Activated CD4-positive, alpha-beta T cell treated with anti-CD3 and anti-CD28 coated beads, Interleukin-2, amount 10 ng/mL, durations not matched to agents 24 days and 14 days (primary cell): ENCODE measurements at places on chromosomes 12 and 14. TPM values are rescaled to one million over a fixed set of nuclear protein-coding genes. Genes with fewer than 3 reads are reported as not detected.

The WSB2 gene
- total RNA-seq = 129 and 133 TPM in 2 replicates

The KRT4 gene
- total RNA-seq = not detected in 2 replicates

The SERPINA12 gene
- total RNA-seq = not detected in 2 replicates

The HIP1R gene
- 23.8 and 25.8 TPM in 2 replicates for total RNA-seq

The PTPN6 gene
- 349 and 355 TPM in 2 replicates for total RNA-seq

The PIANP gene
- 0.09 TPM in 1 of 2 replicates, not detected in the other for total RNA-seq

The TDRD9 gene
- 0.12 and 0.19 TPM in 2 replicates for total RNA-seq

The ANG gene
- not detected in 2 replicates for total RNA-seq

The PPP1R1A gene
- total RNA-seq = not detected in 2 replicates

The TNS2 gene
- 1.8 and 2.3 TPM in 2 replicates for total RNA-seq

The OTX2 gene
- total RNA-seq = not detected in 2 replicates

The MAP3K9 gene
- 4.2 TPM in 2 replicates for total RNA-seq

The GPR65 gene
- 8.1 and 8.3 TPM in 2 replicates for total RNA-seq

The COCH gene
- total RNA-seq = 1.1 and 1.2 TPM in 2 replicates

The GSC gene
- not detected in 2 replicates for total RNA-seq

The SLC17A8 gene
- not detected in 2 replicates for total RNA-seq

The NEUROD4 gene
- total RNA-seq = not detected in 2 replicates

The TAS2R8 gene
- not detected in 2 replicates for total RNA-seq

The CPNE6 gene
- total RNA-seq = not detected in 2 replicates

The MGST1 gene
- 1.2 TPM in 1 of 2 replicates, not detected in the other for total RNA-seq
